ENCODE measurements at places on chromosomes 2 and 18. TPM values are rescaled to one million over a fixed set of nuclear protein-coding genes. Genes with fewer than 3 reads are reported as not detected.

GRCh38 chr2:49351560-49351959, 197.2 kb upstream of the FSHR start:
- no peak overlapping the region for H3K27ac ChIP-seq
- no peak overlapping the region for H3K4me3 ChIP-seq
- no peak for DNase-seq
- no peaks in the 10 kb centered on the region for H3K27me3 ChIP-seq
- no peaks in the 10 kb centered on the region for H3K36me3 ChIP-seq

DNA sequence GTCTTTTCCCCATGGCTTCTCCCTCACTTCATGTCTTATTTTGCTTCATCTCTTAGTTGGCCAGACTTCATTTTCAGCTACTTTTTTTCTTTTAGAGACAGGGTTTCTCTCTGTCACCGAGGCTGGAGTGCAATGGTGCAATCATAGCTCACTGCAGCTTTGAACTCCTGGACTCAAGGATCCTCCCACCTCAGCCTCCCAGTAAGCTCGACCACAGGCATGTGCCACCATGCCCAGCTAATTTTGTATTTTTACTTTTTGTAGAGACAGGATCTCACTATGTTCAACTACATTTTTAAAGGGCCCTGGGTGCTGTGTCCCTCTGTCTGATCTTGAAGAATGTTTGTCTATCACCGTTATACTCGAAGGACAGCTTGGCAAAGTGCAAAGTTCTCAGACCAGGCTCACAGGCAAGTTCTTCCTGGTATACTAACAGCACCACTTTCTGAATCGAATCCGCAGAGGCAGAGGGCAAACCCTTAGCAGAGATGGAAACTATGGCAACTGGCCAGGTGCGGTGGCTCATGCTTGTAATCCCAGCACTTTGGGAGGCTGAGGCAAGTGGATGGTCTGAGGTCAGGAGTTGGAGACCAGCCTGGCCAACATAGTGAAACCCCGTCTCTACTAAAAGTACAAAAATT, 60.9 kb downstream of the SOWAHC start:
- no peaks in the 10 kb centered on the region for H3K36me3 ChIP-seq
- H3K4me1 ChIP-seq = no peaks in the 10 kb centered on the region
- no peak for DNase-seq
- H3K4me3 ChIP-seq = no peak overlapping the region
- no peak overlapping the region for H3K27ac ChIP-seq

DNA sequence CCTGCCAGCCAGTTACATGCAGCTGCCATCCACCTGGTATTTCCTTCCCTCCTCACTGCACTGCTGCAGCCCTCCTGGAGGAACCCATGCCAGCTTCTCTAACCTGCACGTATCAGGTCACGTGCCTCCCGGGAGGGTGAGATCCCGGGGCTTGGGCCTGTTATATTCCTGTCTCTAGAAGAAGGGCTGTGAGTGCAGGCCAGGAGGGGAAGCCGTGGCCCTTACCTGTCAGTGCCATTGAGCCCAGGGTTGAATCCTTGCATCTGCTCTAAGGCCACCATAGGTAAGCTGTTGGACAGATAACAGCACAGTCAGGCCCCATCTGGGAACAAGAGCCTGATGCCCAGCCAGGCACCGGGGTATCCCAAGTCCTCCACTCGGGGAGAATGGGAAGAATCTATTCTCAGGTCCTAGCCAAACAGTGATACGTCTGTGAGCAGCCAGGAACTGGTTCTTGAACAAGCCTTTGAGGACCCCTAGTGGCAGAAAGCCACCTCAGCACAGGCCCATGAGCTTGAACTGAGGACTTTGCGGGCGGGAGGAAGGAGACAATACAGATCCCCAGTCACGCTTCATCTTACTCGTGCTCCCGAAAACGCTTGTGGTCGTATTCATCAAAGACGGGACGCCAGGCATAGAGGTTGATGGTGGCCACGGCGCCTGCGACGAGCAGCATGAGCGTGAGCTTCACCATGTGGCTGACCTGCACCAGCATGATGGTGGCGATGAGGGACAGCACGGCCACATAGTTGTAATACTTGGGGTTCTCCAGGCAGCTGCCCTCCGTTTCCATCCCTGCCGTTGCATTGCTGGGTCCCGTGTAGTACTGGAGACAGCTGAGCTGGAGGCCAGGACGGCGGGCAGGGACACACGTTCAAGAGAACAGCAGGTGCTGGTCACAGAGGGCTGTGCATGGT, 34.4 kb downstream of the CENPO start:
- no peaks in the 10 kb centered on the region for H3K36me3 ChIP-seq
- peaks cover 16% of the 10 kb centered on the region for H3K4me1 ChIP-seq
- H3K27me3 ChIP-seq = no peaks in the 10 kb centered on the region
- DNase-seq = peak; percentile 87
- no peak overlapping the region for H3K4me3 ChIP-seq
- H3K27ac ChIP-seq = no peak overlapping the region

DNA sequence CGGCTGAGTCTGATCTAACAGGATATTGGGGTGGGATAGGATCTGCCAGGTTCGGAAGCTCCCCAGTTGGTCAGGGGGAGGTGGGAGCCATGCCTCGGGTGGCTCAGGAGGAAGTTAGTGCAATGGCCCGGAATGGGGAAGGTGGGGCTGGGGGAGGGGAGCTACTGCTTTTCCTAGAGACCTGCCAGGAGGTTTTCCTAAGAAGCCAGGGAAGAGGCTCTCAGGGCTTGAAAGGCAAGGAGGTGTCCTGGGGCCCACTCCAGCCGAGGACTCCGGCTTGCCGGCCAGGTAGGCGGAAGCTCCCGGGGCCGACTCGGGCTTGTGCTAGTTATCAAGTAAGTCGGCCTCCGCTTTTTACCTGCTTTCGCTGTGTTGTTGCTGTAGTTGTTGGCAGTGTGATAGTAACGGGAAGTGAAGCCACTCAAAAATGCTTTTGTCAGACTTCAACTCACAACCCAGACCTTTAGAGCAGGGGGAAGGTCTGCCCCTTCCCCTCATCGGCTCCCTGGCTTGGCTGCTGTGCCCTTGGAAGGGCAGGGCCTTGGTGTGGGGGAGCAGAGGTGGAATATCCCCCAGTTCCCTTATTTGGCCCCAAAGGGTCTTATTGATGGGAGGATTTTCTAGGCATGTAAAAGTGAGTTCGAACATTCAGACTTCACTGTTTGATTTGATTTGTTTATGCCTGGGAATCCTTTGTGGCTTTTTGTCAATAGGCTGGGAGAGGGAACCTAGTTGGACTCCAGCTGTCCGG, 5.4 kb downstream of the GDF7 start:
- H3K36me3 ChIP-seq = no peaks in the 10 kb centered on the region
- peak overlapping the region; percentile 30 for H3K4me3 ChIP-seq
- H3K27ac ChIP-seq = no peak overlapping the region

DNA sequence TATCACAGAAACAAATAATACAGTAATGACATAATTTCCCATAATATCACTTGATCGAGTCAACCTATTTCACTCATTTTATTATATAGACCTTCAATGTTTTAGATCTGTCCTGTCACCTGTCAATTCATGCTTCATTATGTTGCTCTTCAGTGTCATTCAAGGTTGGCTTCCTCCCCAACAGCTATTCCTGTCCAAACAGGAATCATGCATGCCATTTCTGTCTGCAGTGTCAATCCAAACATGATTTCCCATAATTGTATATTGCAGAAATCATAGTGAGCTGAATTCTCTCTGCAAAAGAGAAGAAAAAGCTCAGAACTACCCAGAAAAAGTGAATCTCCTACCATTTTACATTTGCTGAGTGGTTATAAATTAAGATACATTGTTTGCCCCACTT, 628.6 kb downstream of the NR4A2 start:
- H3K27me3 ChIP-seq = no peaks in the 10 kb centered on the region
- H3K4me1 ChIP-seq = no peaks in the 10 kb centered on the region
- no peaks in the 10 kb centered on the region for H3K36me3 ChIP-seq
- H3K27ac ChIP-seq = no peak overlapping the region
- H3K4me3 ChIP-seq = no peak overlapping the region

GRCh38 chr18:49020129-49020528, 69.4 kb upstream of the SMAD7 start:
- H3K36me3 ChIP-seq = no peaks in the 10 kb centered on the region
- no peak for DNase-seq
- H3K27me3 ChIP-seq = no peaks in the 10 kb centered on the region
- H3K27ac ChIP-seq = no peak overlapping the region
- no peak overlapping the region for H3K4me3 ChIP-seq

Gene BMPR2
- 11.8 TPM for total RNA-seq

Gene LRP1B
- not detected for total RNA-seq

Gene CNOT9
- 87.1 TPM for total RNA-seq

Data from neural progenitor cell (in vitro differentiated cells).